ENCODE measurements at places on chromosomes 4 and X.

GRCh38 chr4:75845992-75846391 is 56.3 kb downstream of the PPEF2 start:
- no peak for DNase-seq

DNA sequence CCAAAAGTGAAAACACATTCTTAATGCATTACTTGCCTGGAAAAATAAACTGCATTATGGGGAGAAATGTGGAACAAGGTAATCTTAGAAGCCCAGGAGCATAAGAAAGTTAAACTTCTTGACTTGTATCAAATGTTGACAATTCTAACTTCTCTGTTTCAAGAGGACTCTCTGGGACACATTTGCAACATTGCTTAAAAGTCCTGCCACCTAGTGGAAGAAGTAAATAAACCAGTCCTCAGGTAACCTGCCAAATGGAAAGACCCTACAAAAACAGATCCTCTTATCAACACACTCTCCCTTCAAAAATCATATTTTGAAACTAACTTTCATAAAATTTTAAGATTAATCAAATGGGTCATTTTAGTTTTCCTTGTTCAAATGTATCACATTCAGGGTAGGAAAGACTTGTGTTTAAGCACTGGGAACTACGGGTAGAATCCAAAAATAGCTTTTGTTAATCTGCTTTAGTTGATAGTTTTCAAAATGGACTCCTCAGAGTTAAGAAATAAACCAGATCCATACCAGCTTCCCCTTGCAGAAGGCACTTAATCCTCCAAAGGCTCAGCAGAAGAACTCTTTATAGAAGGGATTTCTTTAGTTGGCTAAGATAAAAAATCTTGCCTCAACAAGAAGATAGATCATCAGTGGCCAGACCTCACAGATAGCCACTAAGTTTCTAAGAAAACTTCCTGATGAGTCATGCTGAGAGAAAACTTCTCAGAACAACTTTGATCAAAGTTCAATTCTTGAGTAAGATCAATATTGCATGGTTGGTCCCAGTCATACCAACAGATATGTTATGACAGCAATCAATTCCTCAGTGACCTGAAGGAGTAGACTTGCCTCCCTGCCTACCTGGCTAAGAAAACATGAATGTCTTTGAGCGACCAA is 141.7 kb downstream of the HHIP start:
- no peak for DNase-seq

DNA sequence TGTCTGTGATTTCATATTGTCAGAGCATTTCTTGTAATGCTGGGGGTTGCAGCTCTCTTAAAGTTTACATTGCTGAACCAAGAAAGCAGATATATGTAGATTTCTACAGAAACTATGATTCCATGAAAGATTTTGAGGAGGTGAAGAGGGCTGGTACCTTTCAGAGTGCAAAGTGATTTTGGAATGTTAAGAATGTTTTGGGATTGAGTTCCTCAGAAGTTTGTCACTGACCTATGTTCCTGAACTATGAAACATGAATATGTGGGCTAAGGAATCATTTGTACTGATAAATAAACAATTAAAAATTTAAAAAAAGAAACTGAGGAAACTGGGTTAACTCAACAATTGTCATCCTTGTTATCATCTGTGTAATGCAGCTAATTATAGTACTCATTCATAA is 12.3 kb upstream of the CHIC2 start:
- no peak for DNase-seq

- DNase-seq, result no peak
Observed at GRCh38 chrX:154840856-154841255, 6.4 kb upstream of the SMIM9 start.

DNA sequence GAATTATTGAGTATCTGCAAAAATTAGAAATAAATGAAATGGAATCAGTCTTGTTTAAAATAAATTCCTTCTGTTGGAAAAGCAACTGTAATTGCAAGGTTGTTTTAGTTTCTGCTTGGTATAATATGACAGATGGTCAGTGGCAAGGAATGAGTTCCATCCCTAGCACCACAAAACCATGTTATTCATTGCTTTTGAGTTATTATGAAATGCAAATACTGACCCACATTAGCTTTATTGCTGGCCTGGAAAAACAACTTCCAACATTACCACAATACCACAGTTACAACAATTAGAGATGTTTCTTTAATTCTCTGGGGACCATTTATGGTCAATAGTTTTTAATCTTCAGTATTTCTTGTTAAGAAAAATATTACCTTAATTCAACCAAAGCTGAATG is 194.4 kb downstream of the TMA16 start:
- DNase-seq, result no peak

DNA sequence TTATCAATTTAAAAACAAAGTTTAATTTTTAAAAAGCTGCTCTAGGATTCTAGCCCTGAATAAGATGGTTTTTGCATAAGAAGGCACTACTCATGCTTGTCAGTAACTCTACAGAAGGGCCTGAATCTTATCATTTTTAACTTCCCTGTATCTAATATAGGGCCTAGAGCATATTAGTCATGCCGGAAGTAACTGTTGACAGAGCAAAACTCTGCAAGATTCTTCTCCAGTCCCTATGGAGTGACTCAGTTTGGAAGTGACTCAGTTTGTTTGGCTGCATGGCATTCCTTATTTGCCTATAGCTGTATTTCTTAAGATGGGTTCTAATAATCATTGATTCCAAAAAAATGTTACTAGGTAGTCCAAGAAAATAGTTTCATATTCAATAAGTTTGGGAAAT is 431.8 kb upstream of the HTR2C start:
- no peak for DNase-seq

GRCh38 chr4:162839814-162840213 is 326.9 kb downstream of the NAF1 start:
- DNase-seq, result no peak

- no peak for DNase-seq
Observed at GRCh38 chr4:177070533-177071058, 239.1 kb upstream of the NEIL3 start.

- DNase-seq, result no peak
Observed at GRCh38 chr4:9931146-9931545, 90.2 kb downstream of the SLC2A9 start.

DNA sequence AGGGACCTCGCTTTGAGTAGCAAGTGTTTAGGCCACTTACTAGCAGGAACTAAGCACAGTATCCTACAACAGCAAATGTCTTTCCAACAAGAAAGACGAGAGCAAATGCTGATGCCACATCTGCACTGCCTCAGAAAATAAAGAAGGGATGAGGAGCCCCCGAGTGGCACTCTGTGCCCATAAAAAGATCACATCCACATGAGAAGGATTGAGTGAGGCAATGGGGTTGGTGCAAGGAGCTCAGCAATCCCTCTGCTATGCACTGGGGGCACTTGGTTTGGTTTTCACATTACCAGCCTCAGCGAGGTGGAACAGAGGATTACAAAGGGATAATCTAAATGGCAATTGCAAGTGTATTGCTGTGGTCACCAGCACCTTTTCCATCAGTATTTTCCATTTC is 252.8 kb upstream of the SLC7A11 start:
- no peak for DNase-seq

GRCh38 chr4:75985116-75985515 is 5.6 kb downstream of the SDAD1 start:
- DNase-seq, result no peak

GRCh38 chr4:182916483-182917181 is 554 bp downstream of the DCTD start:
- no peak for DNase-seq

GRCh38 chr4:148258535-148258934 is 183.7 kb downstream of the NR3C2 start:
- DNase-seq, result no peak

GRCh38 chr4:85675076-85676049 is 200.4 kb downstream of the ARHGAP24 start:
- DNase-seq, result no peak

GRCh38 chrX:106692425-106693065 is 34.0 kb upstream of the RNF128 start:
- DNase-seq, result no peak

GRCh38 chrX:150049647-150050046 is 111.4 kb upstream of the EOLA2 start:
- DNase-seq, result no peak

GRCh38 chr4:138035781-138036258 is 206.3 kb downstream of the SLC7A11 start:
- no peak for DNase-seq

DNA sequence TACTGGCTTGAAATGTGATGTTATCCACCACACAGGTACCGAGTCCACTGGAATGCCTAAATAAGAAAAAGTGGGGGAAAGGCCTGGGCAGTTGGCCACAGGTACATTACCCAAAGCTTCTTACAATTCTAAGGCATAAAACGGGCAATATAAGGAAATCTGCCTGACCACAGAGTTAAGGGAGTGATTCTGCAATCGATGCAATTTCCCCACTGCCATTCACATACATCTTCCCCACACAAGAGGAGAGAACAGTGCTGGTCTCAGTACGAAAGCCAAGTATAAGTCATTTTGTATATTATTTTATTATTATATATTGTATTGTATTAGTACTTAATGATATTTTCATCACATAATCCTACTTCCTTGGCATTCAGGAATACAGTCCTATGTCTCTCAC is 30.6 kb downstream of the RFC1 start:
- DNase-seq, result no peak

DNA sequence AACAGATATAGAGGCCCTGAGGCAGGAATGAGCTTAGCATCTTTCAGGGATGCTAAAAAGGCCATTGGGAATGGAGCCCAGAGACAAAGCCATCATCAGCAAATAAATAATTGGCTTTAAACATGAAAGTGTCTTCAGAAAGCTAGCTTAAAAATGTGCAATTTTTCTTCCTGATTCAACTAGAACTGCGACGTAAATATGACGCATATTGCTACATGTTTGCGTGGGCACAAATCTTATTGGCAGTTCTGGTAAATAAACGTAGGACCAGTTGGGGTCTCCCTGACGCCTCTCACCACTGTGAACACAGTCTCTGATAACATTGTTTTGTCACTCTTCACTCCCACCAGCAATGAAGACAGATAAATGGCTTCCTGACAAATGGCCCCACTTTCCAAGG is 97.3 kb upstream of the SRD5A3 start:
- DNase-seq, result no peak

DNA sequence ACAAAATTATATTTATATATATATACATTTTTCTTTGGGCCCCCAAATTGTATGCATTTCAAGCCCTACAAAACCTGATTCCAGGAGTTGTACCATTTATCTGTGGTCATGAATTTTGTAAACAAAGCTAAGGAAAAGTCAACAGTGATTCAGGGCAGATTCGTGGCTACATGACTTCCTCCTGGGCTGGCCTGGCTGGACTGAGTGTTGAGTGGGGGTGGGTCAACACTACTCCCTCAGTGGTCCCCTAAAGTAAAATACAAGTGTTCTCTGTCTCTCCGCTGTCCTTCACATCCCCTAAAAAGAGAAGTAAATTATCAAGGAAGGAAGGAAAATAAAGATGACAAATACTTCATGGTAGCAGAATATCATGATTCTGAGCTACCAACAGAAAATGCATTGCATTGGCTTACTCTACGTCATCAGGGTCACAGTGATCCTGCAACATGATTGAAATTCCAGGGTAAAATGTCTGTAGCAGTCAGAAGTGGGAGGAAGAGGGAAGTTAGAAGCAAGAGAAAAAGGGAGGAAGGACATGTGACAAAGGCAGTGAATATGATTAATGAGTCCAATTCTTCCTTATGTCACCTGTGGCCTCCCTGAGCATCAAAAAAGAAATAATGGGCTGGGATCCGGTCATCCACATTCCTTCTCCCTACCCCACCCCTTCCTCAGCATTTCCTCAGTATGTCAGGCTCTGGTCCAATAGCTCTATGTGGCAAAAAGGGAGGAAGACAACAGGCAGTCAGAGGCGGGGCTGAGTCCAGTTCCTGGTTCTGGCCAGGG is 42.4 kb upstream of the MYOZ2 start:
- no peak for DNase-seq

DNA sequence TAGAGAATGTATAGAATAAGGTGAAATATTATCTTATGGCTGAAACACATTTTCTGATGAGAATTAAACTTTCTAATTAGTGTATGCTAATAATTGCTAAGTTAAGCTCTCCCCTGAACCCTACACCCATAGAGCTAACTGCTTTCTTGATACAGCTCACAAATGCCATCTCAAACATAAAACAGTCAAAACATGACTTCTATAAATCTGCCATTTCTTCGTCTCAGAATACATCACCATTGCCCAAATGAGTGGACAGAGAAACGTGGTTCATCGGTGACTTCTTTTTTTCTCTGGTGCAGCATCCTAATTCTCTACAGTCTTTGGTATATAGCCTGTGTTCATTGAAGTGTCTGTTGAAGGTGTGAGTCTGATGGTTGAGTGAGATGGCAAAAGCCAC is 554.6 kb downstream of the NLGN4X start:
- DNase-seq, result no peak

DNA sequence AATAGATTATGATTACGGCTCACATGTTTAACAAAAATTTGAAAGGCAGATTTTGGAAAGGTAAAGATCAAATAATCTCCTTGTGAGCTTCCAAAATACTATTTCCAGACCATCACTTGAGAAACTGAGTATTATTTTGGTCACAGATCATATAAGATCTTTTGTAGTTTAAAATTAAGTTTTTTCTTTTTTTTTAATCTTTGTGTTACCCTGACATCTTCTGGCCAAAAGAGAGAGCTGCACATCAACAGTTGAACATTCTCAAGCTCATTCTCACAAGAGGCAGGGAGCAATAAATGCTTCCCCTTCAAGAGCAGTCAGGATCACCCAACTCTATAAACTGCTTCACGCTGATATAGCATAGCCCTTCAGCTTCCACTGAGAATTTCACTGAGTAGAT is 15.9 kb downstream of the TMEM192 start:
- DNase-seq, result no peak

- DNase-seq, result no peak
Observed at GRCh38 chrX:66833426-66833825, 194.5 kb upstream of the EDA2R start.

GRCh38 chr4:8579526-8580320 is 469 bp upstream of the GPR78 start:
- no peak for DNase-seq

DNA sequence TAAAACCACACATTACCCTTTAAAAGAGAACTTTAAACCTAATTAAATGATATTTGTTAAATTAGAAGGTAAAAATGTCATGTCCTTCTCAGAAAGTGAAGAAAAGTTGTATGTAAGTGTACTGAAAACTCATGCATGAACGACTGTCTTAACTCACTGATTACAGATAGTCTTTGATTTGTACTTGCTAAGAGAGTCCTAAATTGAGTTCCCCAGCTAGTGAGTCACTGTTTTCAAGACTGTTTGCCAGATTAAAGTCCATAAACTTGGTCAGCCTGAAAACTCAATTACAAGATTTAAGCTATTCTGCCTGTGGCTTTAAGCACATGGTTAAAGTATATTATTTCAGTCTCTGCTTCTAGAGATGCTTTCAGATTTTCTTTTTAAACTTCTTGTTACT is 124.9 kb upstream of the ZCCHC13 start:
- DNase-seq, result no peak

GRCh38 chrX:65828599-65828998 is 161.1 kb downstream of the MSN start:
- DNase-seq, result no peak

- DNase-seq, result peak; percentile 77
Observed at GRCh38 chr4:3201718-3202702, 46.9 kb upstream of the MSANTD1 start.

DNA sequence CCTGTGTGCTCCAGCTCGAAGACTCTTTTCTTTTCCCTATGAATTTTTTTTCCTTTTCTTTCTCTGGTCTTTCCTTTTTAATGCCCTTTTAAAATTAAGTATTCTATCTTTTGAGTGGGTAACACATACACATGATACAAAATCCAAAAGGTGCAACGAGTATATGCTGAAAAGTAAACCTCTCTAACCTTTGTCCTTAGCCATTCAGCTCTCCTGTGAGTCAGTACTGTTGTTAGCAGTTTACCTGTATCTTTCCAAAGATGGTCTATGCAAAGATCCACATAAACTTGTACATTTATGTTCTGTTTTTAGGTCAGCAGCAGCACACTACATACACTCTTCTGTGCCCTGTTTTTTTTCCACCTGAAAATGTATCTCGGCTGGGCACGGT is 28.7 kb downstream of the SLC25A43 start:
- DNase-seq, result no peak
